Vagina (tissue), 2 donors: ENCODE measurements at places on chromosomes 5 and 9.

DNA sequence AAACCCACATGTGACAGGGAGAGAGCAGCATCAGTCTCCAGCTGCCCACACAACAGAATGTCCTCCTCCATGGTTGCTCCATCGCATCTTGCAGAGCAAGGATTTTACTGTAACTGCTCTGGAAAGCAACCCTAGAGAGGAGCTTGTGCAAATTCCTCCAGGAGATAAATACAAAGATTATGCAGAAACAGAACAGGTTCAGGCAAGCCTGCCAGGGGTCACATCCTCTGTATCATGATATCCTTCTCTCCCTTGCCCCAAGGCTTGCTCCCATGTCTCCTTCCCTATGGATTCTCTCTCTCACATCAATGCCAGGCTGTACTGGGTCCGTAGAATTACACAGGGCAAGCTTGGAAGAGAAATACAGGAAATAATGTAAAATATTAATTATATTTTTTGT is 226.0 kb downstream of the MPDZ start:
- no peak for DNase-seq

- no peak for DNase-seq
Observed at GRCh38 chr5:58452566-58453258, 7.2 kb downstream of the PLK2 start.

- DNase-seq = no peak
Observed at GRCh38 chr5:55070968-55071367, 31.5 kb upstream of the GZMA start.

GRCh38 chr5:33299621-33300208 is 141.1 kb upstream of the TARS1 start:
- DNase-seq = no peak

GRCh38 chr5:15365070-15365469 is 134.9 kb upstream of the FBXL7 start:
- no peak for DNase-seq

DNA sequence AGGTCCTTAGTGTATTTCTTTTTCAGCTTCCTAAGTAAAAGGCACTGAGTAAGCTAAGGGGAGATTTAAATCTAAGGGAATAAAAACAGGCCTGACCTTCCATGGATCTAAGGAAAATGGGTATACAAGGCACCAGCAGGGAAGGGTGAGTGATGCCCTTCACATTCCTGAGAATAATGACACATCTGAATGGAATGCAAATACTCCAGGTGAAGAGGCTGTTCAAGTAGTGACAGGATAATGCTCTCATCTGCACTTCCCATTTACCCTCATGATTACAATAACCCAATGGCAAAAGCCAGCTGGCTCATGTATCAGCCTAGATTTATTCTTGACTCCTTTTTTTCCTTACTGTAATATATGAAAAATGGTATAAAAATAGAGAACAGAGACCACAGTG is 216.2 kb upstream of the ACTBL2 start:
- no peak for DNase-seq

- DNase-seq = no peak
Observed at GRCh38 chr9:18629136-18629535, 155.2 kb downstream of the ADAMTSL1 start.

- no peak for DNase-seq
Observed at GRCh38 chr9:136169495-136169894, 35.4 kb downstream of the LHX3 start.

DNA sequence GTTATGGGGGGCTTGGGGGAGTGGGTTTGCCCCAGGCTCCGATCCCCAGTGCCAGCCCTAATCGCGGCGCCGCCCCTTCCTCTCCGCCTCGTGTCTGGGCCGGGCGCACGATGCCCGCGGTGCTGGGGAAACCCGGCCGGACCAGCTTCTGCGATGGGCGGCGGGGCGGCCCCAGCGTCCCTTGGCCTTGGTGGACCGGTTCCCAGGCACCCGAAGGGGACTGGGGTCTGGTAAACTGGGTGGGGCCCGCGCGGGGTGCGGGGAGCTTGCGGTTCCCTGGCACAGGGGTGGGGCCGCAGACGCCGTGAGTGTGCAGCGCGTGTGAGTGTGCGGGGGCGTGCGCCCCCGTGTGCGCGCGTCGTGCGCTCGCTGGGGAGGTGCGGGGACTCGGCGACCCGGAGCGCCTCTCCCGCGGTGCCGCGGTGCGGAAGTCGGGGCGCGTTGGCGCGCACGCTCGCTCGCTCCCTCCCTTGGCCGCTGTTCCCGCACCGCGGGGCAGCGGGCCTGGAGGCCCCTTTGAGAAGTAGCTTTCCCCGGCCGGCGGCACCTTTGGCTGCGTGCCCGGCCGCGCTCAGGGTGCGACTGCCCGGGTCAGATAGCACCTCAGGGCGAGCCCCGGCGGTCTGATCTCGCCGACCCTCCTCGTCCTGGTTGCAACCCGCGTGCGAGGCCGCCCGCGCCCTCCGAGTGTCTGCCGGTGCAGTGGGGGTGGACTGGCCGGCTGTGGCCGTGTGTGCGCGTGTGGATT is 568 bp downstream of the MACIR start:
- DNase-seq = no peak
